ENCODE measurements at places on chromosomes 16 and 17.

DNA sequence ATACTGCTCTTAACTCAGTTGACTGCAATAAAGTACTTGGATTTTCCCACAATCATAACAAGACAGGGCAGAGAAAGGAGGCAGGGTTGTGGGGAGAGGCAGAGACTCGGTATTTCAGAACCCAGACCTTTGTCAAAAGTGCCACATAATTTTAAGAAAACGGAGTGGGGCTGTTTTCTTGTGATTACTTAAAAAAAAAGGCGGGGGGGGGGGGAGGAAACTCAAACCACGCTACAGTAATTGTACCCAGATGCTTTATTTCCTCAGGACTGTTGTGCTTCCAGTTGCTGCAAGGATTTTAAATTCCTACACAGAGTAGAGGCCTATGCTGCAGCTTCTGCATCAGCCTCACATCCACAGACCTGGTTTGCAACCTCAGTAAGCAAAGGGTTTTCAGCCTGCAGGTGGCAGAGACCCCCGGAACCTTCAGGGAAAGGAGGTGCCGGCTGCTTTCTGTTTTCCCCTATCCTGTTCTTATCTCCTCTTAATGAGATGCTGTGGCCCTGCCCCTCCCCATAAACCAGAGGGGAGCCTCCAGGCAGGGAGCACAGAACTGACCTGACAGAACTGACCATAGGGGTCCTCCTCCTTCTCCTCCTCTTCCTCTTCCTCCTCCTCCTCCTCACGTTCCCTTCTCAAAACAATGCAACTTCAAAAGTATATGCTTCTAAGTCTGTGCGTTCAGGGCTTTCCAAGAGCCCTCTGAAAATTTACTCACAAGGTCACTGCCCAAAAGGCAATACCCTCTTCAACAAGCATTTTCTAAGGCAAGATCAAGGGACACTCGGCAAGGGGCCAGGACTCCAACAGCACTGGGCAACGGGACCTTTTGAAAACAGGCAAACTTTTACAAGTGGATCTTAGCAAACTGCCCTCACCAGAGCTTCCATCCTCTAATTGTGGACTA, 7.5 kb downstream of the AXIN2 start:
- no peak for DNase-seq

DNA sequence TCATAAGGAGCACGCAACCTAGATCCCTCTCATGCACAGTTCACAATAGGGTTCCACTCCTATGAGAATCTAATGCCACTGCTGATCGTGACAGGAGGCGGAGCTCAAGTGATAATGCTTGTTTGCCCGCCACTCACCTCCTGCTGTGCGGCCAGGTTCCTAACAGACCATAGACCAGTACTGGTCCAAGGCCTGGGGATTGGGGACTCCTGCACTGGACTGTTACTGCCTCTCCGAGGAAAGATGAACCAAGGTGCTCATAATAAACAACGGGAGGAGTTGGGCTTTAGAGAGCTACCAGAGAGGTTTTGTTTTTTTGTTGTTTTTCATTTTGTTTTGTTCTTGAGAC, 58.2 kb downstream of the TK2 start:
- no peak for DNase-seq

GRCh38 chr16:66006485-66006884, 360.0 kb upstream of the CDH5 start:
- DNase-seq: no peak

DNA sequence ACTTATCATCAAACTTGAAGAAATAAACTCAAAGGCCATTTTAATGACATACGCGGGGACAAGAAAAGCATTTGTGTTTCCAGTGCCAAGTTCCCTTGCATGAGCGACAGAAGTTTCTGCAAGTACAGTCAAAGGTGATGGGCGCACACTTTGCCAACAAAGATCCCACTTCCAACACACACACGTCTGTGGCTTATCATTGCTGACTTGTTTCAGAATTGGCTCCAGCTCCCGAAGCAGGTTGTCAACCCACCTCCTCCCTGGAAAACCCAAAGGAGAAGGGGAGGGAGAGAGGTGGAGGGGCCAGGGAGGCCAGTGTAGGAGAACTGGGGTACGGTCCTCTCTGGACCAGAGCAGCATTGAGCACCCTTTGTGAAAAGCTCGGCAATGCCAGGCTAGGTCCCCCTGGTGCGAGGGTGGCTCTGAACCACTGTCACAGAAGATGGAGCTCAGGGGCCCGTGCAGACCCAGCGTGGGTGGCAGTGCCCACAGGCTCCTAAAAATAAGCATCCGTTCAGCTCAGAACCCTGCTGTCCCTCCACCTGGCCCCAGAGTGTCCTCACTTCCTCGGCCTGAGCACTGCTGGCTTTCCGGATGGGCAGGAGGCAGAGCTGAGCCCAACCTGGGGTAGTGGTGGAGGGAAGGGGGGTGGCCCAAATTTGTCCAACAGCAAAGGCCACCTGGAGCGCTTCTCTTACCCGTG, 33.2 kb downstream of the RBFOX3 start:
- DNase-seq: no peak

- peak; percentile 73 for DNase-seq
These were observed 802 bp downstream of the SETD6 start for GRCh38 chr16:58515871-58516767.

DNA sequence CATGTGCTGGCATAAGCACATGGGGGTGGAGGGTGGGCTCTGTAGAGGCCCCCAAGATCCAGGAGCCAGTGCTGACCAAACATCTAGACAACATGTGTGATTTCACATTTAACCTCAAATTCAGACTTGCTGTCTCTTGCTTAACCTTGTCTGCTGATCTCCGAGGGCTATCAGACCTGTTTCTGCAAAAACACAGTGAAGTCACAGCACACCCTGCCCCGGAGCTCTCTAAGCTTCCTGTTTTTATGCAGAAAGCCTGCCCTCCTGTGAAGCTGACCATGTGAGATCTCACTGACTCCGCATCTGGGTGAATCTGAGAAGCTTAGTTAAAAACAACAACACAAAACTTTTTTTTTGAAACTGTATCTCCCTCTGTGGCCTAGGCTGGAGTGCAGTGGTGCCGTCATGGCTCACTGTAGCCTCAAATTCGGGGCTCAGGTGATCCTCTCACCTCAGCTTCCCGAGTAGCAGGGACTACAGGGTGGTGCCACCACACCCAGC, 6.6 kb upstream of the DPEP2 start:
- peak; percentile 76 for DNase-seq

- no peak for DNase-seq
These were observed 63.9 kb upstream of the CNEP1R1 start for GRCh38 chr16:49961089-49961488.

GRCh38 chr17:27352448-27353032, 58.6 kb downstream of the WSB1 start:
- DNase-seq: no peak

DNA sequence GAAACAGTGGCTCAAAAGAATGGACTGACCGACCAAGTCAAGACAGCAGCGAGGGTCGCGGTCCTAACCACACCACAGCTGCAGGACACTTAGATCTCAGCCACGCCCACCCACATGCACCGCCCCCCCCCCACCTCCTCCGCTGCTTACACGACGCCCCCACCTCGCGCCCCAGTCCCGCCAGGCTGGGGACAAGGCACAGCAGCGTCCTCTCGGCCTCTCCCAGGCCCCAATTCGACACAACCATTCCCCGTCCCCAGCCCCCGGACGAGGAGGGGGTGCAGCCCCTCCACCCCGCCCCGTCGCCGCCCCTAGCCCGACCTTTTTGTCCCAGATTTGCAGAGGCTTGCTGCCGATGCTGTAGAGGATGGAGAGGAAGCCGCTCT, 477 bp downstream of the CFAP20 start:
- DNase-seq: no peak

DNA sequence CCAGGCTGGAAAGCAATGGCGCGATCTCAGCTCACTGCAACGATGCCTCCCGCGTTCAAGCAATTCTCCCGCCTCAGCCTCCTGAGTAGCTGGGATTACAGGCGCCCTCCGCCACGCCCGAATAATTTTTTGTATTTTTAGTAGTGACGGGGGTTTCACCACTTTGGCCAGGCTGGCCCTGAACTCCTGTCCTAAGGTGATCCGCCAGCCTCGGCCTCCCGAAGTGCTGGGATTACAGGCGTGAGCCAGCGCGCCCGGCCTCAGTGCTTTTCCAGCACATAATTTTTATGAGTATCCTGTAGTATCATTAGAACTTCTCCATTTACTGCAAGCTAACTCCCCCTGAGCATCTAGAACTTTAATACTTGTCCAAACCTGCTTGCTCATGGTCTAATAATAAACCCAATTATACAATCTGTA, 1.8 kb downstream of the UBE2G1 start:
- DNase-seq: no peak

- no peak for DNase-seq
These were observed 20.9 kb downstream of the CDH11 start for GRCh38 chr16:65101009-65101408.

GRCh38 chr16:60755907-60756306, 1280.3 kb downstream of the CDH8 start:
- DNase-seq: no peak

DNA sequence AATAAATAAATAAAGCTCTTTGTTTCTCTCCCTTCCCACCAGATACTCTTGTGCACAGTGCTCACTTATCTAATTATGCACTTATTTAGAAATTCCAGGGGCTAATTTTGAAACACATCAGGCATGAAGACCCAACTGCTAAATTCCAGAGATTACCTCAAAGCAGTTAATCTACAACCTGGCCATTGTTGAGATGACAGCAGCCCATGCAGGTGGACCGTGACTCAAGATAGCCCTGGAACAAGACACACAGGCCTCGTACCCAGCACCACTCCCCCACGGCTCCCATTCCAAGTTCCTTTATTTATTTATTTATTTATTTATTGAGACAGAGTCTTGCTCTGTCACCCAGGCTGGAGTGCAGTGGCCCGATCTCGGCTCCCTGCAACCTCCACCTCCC, 60.1 kb upstream of the NPEPPS start:
- no peak for DNase-seq

DNA sequence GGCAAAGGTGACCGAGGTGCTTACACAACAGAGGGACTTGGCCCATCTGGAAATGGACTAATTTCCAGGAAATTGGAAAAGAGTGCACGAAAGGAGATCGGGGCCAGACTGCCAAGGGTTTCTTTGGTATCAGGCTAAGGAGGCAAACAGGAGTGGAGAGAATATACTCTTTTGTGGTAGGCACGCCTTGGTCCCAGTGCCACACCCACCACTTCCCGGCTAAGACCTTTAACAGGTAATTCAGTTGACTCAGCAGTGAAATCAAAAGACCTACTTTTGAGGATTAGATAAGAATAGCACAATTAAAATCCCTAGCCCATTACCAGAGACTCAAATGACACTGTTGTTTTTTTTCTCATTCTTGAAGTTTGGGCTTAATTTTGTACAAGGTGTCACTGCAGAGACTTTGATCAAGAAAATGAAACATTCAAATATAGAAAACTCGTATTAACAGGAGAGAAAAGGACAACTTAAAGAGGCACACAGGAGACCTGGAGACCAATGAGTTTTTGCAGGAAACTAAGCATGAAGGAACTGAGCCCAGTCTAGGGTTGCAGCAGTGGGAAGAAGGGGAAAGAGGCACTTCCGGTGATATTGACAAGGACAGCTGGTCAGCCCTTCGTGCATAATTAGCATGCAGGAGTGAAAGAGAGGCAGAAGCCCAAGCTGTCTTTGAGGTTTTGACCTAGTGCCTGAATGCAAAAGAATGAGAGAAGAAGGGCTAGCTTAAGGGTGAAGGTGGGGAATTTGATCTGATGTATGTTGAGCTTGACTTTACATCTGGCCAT, 265.5 kb upstream of the CCL2 start:
- DNase-seq: no peak

- no peak for DNase-seq
These were observed 622 bp downstream of the CUEDC1 start for GRCh38 chr17:57954397-57955182.

- DNase-seq: no peak
These were observed 15.0 kb downstream of the MRM1 start for GRCh38 chr17:36616061-36617029.

- peak; percentile 98 for DNase-seq
These were observed at the start of gene IST1 for GRCh38 chr16:71894921-71895678. Gene IST1 (plus strand): TSS chr16:71895531. CDS start chr16:71915641, 20,110 bp downstream.

Data from B cell (primary cell).